ENCODE measurements at places on chromosomes 6 and 20. TPM values are rescaled to one million over a fixed set of nuclear protein-coding genes. Genes with fewer than 3 reads are reported as not detected.

Gene THEMIS
- under 0.01 TPM for total RNA-seq

Gene DDRGK1
- 64.0 TPM for total RNA-seq

Gene RBL1
- total RNA-seq: 31.9 TPM

Gene MPC1
- 11.8 TPM for total RNA-seq

Gene EFCAB8
- not detected for total RNA-seq

DNA sequence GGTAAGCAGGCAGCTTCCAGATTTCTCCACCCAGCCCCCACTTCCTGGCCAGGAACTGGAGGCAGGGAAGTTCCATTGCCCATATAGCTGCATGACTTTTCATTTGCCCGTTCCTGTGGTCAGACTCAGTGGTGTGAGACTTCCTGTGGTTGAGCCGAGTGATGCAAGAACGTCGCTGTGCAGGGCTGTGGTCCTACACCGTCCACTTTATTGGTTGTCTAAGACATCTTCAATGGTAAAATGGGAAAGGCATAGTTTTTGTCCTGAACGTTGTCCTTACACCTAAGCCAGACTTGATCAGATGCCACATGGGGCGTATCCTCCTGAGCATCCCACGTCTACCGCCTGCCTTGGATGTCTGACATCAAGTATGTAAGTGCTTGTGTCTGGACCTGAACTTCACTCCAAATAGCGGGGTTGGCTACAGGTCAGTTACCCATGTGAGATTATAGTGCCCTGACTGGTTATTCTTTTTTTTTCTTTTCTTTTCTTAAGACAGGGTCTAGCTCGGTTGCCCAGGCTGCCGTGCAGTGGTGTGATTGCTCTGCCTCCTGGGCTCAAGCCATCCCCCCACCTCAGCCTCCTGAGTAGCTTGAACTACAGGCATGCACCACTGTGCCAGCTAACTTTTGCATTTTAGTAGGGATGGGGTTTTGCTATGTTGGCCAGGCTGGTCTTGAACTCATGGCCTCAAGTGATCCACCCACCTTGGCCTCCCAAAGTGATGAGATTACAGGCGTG is 25.9 kb upstream of the GTSF1L start:
- peak; percentile 63 for DNase-seq

DNA sequence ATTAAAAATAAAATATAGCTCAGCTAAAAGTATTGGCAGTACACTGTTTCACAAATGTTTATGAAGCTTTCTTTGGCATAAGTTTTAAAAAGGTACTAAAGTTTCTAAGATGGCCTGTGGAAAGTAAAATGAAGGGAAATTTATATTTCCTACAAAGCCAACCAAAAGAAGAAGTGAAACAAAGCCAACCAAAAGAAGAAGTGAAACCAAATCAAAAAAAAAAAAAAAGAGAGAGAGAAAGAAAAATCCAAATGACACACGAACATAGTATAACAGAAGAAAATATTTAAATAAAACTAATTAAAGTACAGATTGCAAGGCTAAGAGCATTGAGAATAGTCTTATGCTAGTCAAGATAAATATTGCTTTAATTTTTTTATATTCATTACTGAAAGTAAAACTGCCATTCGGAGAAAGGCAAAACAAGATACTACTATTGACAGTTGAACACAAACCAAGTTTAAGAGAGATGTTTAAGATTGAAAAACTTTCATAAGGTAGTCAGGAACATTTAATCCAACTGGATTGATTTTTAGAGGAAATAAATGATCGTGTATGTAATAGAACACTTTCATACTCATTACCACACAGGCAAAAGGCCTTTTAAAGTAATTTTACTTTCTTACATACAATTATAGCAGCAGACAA is 12.8 kb upstream of the KHDRBS2 start:
- no peak for DNase-seq

GRCh38 chr20:58329711-58330110 is 20.2 kb downstream of the RAB22A start:
- DNase-seq: no peak

DNA sequence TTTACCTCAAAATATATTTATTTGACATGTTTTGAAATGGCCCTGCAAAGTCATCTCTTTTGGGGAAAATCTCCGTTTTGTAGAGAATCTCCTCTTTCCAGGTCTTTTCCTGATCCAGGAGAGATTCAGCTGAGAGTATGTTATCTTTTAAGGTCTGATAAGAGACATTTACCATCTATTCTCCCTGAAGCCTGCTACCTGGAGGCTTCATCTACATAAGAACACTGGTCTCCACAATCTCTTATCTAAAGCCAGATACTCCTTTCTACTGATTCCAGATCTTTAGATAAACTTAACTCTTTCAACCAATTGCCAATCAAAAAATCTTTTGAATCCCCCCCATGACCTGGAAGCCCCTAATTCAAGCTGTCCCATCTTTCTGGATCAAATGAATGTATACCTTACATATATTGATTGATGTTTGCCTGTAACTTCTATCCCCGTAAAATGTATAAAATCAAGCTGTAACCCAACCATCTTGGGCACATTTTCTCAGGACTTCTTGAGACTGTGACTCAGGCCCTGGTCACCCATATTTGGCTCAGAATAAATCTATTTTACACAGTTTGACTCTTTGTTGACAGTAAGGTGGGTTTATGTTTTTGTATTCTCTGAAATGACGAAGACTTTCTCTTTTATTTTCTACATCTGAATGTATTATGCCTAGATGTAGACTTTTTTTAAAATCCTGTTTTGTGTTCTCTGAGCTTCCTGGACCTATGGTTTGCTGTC is 95.5 kb downstream of the ECT2L start:
- DNase-seq: no peak

GRCh38 chr6:161215193-161215592 is 58.7 kb downstream of the AGPAT4 start:
- peak; percentile 85 for DNase-seq

GRCh38 chr6:123089226-123089625 is 93.2 kb downstream of the CLVS2 start:
- DNase-seq: no peak

DNA sequence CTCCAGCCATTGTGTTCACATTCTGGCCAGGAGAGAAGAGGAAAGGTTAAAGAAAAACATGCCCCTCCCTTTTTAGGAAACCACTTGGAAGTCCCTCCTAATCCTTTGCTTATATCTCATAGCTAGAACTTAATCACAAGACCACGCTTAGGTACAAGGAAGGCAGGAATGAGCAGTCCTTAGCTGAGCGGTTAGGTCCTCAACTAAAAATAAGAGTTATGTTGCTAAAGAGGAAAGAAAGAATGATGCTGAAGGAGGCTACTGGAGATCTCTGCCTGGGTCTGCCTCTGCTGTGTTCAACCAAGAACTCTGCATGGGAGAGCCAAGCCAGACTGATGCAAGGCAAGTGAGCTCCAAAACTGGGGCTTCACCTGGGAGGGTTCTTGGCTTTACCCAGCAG is 11.6 kb upstream of the ARFGEF2 start:
- no peak for DNase-seq

- no peak for DNase-seq
Measured at GRCh38 chr20:9637889-9638288, 123.5 kb downstream of the LAMP5 start.
